ENCODE measurements at places on chromosomes 11 and 22. TPM values are rescaled to one million over a fixed set of nuclear protein-coding genes. Genes with fewer than 3 reads are reported as not detected.

DNA sequence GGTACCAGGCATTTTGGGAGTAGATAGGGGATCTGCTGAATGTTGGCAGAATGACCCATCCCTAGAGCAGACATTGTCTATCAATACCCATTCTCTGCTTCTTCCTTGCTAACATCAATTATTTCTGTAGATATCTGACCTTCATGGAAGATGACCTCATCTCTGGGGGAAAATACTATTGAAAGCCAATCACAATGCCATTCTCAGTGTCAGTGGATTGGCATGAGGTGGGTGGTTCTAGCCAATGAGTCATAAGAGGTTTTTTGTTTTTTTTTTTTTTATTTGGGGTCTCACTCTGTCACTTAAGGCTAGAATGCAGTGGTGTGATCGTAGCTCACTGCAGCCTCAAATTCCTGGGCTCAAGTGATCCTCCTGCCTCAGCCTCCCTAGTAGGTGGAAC is 42.5 kb downstream of the SNX19 start:
- no peak for DNase-seq

ARHGAP8 gene
- polyA plus RNA-seq: 51.0 TPM

- no peak for DNase-seq
Measured at GRCh38 chr11:4433856-4434255, 15.2 kb upstream of the OR52K2 start.

MS4A15 gene
- polyA plus RNA-seq: not detected

DNA sequence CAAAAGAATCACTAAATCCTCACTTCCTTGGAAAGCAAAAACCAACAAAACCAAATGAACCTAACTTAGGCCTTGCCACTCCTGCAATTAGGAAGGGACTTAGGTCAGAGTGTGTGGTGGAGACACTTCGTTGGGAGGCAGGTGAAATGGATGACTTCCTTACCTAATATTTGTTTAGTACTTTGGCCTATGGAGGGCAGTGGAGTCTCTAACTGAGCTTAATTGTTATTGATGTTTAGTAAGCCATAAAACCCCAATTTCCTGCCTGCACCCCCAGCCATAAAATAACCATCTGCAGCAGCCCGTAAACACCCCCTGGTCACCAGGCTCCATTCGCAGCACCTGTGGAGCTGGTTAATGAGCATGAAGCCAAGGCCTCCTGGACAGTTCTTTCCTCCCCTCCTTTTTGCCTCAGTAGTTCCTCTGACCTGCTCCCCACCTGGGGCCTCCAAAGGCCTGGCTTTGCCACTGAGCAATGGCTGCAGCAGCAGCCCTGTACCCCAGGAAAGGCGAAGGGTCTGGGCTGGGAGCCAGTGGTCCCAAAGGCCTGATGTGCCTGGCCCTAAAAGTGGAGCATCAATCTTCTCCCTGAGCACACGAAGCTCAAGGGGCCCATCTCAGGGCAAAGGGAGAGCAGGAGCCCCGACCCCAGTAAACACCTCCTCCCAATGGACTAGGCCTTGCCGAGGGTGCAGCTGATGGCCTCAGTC is 15.6 kb upstream of the SYT13 start:
- DNase-seq: no peak

DNA sequence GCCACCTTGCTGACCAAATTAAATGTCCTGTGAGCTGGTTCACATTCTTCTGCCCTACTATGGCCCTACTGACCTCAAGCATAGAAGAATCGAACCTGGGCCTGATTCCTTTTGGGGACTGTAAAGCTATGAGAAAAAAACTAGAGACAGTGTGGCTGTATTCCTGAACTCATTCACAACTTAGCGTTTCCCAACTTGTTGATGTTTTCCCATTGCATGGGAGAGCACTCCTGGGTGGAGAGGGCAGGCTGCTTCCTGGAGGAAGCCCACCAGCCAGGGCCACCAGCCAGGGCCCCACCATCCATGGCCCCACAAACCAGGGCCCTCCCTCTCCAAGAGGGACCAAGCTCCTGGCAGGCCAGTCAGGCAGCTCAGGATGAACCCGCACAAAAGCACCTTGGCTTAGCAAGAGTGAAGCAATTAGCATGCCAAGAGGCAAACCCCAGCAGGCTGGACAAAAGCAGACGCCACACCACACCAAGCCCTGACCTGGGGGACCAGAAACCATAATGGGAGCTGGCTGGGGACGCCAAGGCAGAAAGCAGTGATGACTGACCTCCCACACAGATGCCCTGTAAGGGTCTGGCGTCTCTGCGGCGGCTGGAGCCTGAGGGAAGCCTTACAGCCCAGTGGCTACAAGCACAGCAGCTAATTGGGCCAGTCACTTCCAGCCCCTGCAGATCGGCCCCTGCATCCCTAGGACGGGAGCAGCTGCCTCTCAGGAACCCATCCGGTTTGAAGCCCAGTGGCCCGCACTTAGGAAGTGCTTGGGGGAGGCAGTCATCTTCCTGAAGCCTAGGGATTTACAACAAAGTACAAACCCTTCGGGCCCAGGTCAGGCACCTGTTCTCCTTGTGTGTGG is 2.1 kb downstream of the CERK start:
- DNase-seq: no peak

GRCh38 chr11:19040051-19040450 is 20.5 kb downstream of the MRGPRX2 start:
- no peak for DNase-seq

DNA sequence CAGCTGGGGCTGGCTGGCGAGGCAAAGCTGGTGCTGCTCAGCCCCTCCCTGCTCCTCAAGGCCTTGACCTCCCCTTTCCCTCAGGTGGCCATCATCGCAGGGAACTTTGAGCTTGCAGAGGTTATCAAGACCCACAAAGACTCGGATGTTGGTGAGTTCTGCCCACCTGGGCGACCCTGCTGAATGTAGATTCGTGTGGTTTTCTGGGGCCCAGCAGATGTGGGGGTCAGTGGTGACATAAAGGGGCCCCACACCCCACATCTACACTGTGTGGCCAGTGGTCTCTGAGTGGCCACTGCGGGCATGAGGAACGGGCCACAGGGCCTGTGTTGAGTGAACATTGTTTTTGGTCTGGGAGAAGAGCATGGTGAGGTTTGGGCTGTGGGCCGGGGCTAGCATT is 11.9 kb downstream of the SHANK3 start:
- DNase-seq: no peak

SLC22A25 gene
- not detected for polyA plus RNA-seq

OR56A1 gene
- not detected for polyA plus RNA-seq

DNA sequence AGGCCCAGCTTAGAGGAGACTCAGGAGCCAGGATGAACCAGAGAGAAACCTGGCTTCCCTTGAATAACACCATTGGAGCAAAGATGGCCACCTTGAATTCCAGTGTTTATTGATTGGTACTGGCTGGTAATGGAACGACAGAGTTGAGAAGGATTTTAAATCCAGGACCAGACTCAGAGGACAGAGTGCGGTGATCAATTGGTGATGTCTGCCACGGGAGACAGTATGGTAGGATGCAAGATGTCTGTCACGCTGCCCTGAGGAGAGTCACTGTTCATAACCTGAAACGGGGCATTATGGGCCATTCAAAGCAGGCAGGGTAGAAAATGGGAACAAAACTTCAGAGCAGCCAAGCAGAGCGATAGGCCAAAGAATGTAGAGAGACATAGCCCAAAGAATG is 55.4 kb upstream of the ISX start:
- no peak for DNase-seq

DNA sequence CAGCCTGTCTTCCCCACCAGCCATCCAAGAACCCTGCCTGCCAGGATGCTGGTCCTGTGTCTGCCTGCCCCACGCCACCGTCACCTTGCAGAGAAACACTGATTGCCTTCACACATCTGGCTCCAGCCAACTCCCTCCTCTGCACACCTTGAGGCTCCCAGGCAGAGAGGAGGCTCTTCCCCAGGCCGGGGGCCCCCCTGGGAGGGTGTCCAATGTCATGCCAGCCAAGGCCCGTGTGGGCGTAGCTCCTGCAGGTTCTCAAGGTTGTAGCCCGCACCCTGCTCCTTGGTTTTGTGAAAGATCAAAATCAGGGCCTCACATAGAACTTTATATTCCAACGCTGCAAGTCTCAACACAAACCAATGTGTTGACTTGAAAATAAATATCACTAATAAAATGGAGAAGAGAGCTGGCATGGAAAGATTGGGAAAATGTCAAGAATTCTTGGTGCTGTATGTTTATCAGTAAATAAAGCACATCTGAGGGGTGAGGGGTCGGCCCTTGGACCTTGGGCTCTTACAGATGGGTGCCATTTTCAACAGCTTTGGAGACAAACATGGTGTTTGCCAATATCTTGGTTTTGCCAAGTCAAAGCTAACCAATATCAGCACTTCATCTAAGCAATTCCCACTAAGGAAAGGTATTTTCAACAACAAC is 6.7 kb upstream of the PPARA start:
- DNase-seq: no peak

Measured in renal pelvis (tissue), 12 donors.